HFFc6 (cell line): ENCODE measurements at places on chromosomes 1 and 21. TPM values are rescaled to one million over a fixed set of nuclear protein-coding genes. Genes with fewer than 3 reads are reported as not detected.

Gene CD247
- not detected in 2 replicates for total RNA-seq

Gene TFF3
- total RNA-seq, result not detected in 2 replicates

Gene PPT1
- 73.1 to 78.6 TPM (median 74.8 TPM) in 3 replicates for total RNA-seq

Gene KCNE1
- total RNA-seq, result 0.58 to 0.89 TPM (median 0.59 TPM) in 3 replicates

Gene NMNAT2
- 20.2 and 28.5 TPM in 2 replicates for total RNA-seq

Gene B4GALT2
- total RNA-seq, result 96.8 to 102 TPM (median 100 TPM) in 3 replicates

Gene H6PD
- 16.2 to 19.6 TPM (median 16.5 TPM) in 3 replicates for total RNA-seq

Gene CRYZ
- 42.9 to 48.2 TPM (median 47.7 TPM) in 3 replicates for total RNA-seq

Gene STK40
- total RNA-seq, result 26.5 to 28.4 TPM (median 26.7 TPM) in 3 replicates

Gene SYTL1
- total RNA-seq, result 0.18 to 0.21 TPM in 2 of 3 replicates, not detected in the other

Gene SMCP
- not detected in 2 replicates for total RNA-seq

Gene S100A3
- total RNA-seq, result 5.6 to 7.3 TPM (median 6.5 TPM) in 3 replicates

Gene C1orf141
- not detected in 3 replicates for total RNA-seq

Gene AADACL3
- not detected in 2 replicates for total RNA-seq

Gene CD1E
- not detected in 3 replicates for total RNA-seq

Gene CFAP107
- total RNA-seq, result not detected in 3 replicates

Gene AP4B1
- 11.9 to 13.8 TPM (median 12.6 TPM) in 3 replicates for total RNA-seq

Gene ADGRL2
- 1.8 to 11.1 TPM (median 8.8 TPM) in 3 replicates for total RNA-seq

Gene LRRIQ3
- 0.99 and 1.1 TPM in 2 replicates for total RNA-seq

Gene TMEM52
- 0.70 TPM in 1 of 3 replicates, not detected in the others for total RNA-seq

Gene SYCP1
- not detected in 3 replicates for total RNA-seq

Gene ADAM30
- total RNA-seq, result not detected in 3 replicates

Gene TTC22
- total RNA-seq, result not detected in 3 replicates

Gene ADAMTS4
- 1.6 to 7.1 TPM (median 3.6 TPM) in 3 replicates for total RNA-seq

Gene ERMAP
- 8.9 to 13.3 TPM (median 10.6 TPM) in 3 replicates for total RNA-seq

Gene MNDA
- total RNA-seq, result not detected in 3 replicates

Gene RPS27
- total RNA-seq, result 929 to 1,046 TPM (median 962 TPM) in 3 replicates

Gene ACAP3
- 40.7 to 50.8 TPM (median 45.9 TPM) in 3 replicates for total RNA-seq

Gene LYSMD1
- 6.6 to 7.8 TPM (median 7.7 TPM) in 3 replicates for total RNA-seq

Gene SH2D2A
- total RNA-seq, result not detected in 3 replicates

Gene PRAMEF9
- not detected in 3 replicates for total RNA-seq

Gene RHBDL2
- total RNA-seq, result 0.30 to 1.9 TPM (median 1.7 TPM) in 3 replicates

Gene VWA1
- total RNA-seq, result 0.12 to 0.27 TPM (median 0.15 TPM) in 3 replicates

Gene DCST2
- total RNA-seq, result not detected in 3 replicates

Gene BCAN
- total RNA-seq, result not detected in 3 replicates

Gene PMF1
- total RNA-seq, result 31.1 to 39.4 TPM (median 31.4 TPM) in 3 replicates

Gene C1QA
- not detected in 3 replicates for total RNA-seq

Gene AVPR1B
- total RNA-seq, result not detected in 3 replicates

Gene MUTYH
- 8.7 to 12.0 TPM (median 8.8 TPM) in 3 replicates for total RNA-seq

Gene SPRR1A
- not detected in 2 replicates for total RNA-seq

Gene BRINP3
- total RNA-seq, result not detected in 3 replicates

Gene COL8A2
- total RNA-seq, result 2.3 to 5.9 TPM (median 5.7 TPM) in 3 replicates

Gene CHRM3
- 3.9 to 23.5 TPM (median 23.4 TPM) in 3 replicates for total RNA-seq

Gene SDHC
- total RNA-seq, result 256 to 285 TPM (median 260 TPM) in 3 replicates

Gene TLR5
- total RNA-seq, result 0.16 TPM in 1 of 3 replicates, not detected in the others

Gene CYP4A11
- not detected in 3 replicates for total RNA-seq

Gene KIF17
- 5.4 to 7.8 TPM (median 7.6 TPM) in 3 replicates for total RNA-seq

Gene LCE1C
- total RNA-seq, result not detected in 2 replicates

Gene MYBPH
- 0.13 TPM in 1 of 3 replicates, not detected in the others for total RNA-seq

Gene OR2G6
- total RNA-seq, result not detected in 3 replicates

Gene ALX3
- 1.1 to 10.0 TPM (median 9.5 TPM) in 3 replicates for total RNA-seq

Gene GABRD
- total RNA-seq, result not detected in 3 replicates

Gene FNDC5
- 0.42 to 0.90 TPM (median 0.46 TPM) in 3 replicates for total RNA-seq

Gene HYI
- 45.6 to 69.6 TPM (median 61.9 TPM) in 3 replicates for total RNA-seq
